ENCODE measurements at places on chromosomes 3 and 15. TPM values are rescaled to one million over a fixed set of nuclear protein-coding genes. Genes with fewer than 3 reads are reported as not detected.

GRCh38 chr3:85881833-85882393 is 923.1 kb downstream of the CADM2 start:
- H3K27me3 ChIP-seq = no peaks in the 10 kb centered on the region
- no peaks in the 10 kb centered on the region for H3K4me1 ChIP-seq
- DNase-seq = peak; percentile 54
- H3K4me3 ChIP-seq = no peak overlapping the region
- no peaks in the 10 kb centered on the region for H3K36me3 ChIP-seq
- H3K27ac ChIP-seq = no peak overlapping the region

- H3K4me3 ChIP-seq = no peak overlapping the region
- DNase-seq = no peak
- H3K27ac ChIP-seq = no peak overlapping the region
- H3K4me1 ChIP-seq = no peaks in the 10 kb centered on the region
- no peaks in the 10 kb centered on the region for H3K27me3 ChIP-seq
These were observed 8.9 kb downstream of the CPA3 start for GRCh38 chr3:148873977-148874376.

DNA sequence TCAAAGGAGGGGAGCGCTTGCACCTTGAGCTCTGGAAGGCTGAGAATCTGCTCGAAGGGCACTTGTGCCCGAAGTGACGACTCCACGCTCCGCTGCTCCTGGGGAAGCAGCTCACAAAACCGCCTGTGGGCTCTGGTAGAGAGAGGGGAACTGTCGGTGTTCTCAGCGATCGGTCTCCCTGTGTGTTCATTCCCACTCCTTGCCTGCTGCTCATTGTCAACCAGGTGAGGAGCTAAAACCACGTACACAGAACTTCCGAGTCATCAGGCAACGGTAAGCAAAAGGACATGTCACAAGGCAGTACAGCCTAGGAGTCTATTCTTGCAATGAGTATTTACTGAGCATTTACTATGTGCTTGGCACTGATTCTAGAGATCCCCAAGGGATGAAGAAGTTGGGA is 1.5 kb downstream of the CIB1 start:
- H3K27me3 ChIP-seq = no peaks in the 10 kb centered on the region
- peak overlapping the region; percentile 82 for H3K4me3 ChIP-seq
- DNase-seq = no peak

DNA sequence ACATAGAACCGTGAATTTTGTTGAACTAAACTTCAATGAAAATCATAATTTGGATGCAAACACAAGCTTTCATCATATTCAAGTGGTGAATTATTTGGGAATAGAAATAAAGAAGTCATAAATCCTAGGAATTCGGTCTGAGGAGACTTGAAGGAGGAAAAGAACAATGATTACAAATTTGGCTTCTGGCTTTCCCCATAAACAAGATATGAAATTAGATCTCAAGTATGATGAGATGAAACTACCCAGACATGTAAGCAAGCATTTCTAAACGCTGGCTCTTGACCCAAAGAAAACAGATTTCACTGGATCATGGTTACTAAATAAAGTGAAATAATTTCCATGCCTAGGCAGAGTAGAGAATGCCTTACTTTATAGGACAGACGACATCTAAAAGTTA is 146.9 kb upstream of the LRTM1 start:
- H3K27me3 ChIP-seq = no peaks in the 10 kb centered on the region
- H3K36me3 ChIP-seq = no peaks in the 10 kb centered on the region
- no peak overlapping the region for H3K4me3 ChIP-seq
- no peak for DNase-seq
- no peaks in the 10 kb centered on the region for H3K4me1 ChIP-seq
- H3K27ac ChIP-seq = no peak overlapping the region

DNA sequence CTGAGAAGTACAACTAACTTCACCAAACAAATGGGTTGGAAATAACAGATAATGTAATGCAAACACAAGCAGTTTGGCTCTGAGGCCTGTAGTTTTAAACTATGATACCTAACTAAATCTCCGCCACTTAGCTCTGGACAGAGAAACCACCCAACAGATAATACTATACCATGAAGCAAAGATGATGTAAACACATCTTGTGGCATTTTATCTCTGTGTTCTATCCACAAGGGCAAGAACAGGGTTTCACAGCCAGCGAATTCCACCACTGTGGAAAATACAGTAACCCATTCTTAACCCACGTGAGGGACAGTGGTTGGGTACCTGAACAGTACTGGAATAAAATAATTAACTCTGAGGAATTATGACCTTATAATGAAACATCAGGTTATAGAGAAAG is 93.6 kb downstream of the P3H2 start:
- peaks cover 48% of the 10 kb centered on the region for H3K36me3 ChIP-seq
- DNase-seq = no peak
- H3K27ac ChIP-seq = no peak overlapping the region
- no peaks in the 10 kb centered on the region for H3K27me3 ChIP-seq
- H3K4me3 ChIP-seq = no peak overlapping the region

GRCh38 chr15:77836121-77836692 is 203.5 kb upstream of the LINGO1 start:
- no peaks in the 10 kb centered on the region for H3K36me3 ChIP-seq
- H3K27me3 ChIP-seq = no peaks in the 10 kb centered on the region
- no peak overlapping the region for H3K4me3 ChIP-seq
- H3K27ac ChIP-seq = no peak overlapping the region
- no peaks in the 10 kb centered on the region for H3K4me1 ChIP-seq

DNA sequence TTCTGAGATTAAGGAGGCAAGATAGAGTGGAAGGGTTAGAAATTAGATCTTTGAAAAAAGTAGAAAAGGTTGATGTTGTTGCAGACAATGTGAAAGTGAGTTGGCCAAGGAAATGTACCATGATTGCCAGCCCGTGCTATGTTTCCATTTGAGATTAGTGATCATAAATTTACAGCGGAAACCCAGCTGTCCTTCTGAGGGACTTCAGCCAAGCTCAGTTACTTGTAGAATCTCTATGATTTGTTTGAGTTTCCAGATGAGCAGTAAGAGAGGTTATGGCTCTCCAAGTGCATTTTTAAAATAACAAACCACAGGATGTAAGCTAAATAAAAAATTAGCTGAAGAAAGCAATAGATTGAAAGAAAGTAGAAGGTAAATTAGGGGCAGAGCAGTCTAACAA is 54.2 kb upstream of the RBMS3 start:
- H3K4me3 ChIP-seq = no peak overlapping the region
- DNase-seq = no peak
- no peaks in the 10 kb centered on the region for H3K36me3 ChIP-seq
- H3K27me3 ChIP-seq = no peaks in the 10 kb centered on the region

GRCh38 chr15:69758810-69759790 is 306.5 kb downstream of the RPLP1 start:
- H3K27me3 ChIP-seq = no peaks in the 10 kb centered on the region
- no peak overlapping the region for H3K27ac ChIP-seq
- no peak overlapping the region for H3K4me3 ChIP-seq
- DNase-seq = no peak
- no peaks in the 10 kb centered on the region for H3K36me3 ChIP-seq

Gene TEX55
- total RNA-seq = not detected

Gene IL20RB
- 2.1 TPM for total RNA-seq

Gene MAGI1
- 45.1 TPM for total RNA-seq

Gene IL17RD
- total RNA-seq = 71.3 TPM

Measured in endodermal cell (in vitro differentiated cells).